NCI-H2029 (cell line): ENCODE measurements at places on chromosomes 1 and 21.

GRCh38 chr1:87052961-87053360, 138.5 kb downstream of the HS2ST1 start:
- DNase-seq = no peak

GRCh38 chr1:35564884-35565741, 7.5 kb downstream of the NCDN start:
- no peak for DNase-seq

DNA sequence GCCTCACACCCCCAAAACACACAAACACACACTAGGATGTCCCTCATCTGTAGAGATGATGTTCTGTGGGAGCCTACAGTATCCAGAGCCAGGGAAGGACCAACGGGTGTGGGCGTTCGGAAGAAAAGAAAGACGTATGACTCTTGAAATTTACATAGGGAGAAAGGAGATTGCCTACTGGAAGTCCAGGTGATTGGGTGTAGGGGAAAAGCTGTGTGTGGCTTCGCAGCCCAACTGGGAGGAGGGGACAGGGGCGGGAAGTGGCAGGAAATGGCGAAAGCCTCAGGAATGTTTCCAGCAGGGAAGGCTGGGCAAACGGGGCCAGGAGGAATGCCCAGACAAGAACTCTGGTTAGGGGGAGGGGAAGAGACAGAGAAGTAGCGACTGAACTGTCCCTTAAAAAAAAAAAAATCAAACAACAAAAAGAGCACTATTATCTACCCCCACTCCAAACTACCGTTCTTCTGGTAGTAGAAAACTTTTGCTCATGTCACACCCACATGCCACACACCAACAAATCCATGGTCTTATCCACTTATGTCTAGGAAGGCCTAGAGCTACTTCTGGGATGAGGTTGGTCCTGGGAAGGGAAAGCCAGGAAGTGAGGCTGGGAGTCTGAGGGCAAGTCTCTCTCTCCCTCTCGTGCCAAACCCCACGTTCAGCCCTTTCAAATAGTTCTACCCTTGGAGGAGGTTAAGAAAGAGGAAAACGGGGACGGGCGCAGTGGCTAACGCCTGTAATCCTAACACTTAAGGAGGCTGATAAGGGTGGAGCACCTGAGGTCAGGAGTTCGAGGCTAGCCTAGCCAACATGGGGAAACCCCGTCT, 1.8 kb upstream of the CKS1B start:
- DNase-seq = no peak

DNA sequence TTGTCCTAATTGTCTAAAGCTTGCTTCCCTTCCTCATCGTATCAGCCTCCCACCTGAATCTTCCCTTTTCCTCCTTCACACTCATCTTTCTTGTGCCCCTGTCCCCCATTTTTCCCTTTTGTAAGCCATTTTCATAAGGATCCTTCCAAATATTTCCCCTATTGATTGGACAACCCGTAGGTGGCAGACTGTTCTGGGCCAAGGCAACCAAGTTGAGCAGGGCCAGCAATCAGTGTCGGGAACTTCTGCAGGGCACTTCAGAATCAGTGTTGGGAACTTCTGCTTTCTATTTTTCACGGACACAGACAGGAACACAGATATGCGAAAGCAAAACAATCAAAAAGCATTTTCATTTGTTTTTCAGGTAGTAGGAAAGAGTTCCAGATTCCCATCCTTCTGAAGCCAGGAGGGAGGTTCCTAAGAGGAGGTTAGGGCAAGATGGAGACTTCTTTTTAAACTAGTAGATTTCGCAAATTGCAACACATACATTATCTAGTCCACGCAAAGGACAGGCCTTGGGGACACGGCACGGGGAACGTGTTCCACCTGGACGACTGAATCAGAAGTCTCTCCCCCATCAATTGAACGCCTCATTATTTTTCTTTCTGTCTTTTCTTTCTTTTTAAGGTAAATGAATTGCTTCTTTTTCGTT, 691 bp upstream of the MPZL1 start:
- DNase-seq = no peak

- no peak for DNase-seq
Measured at GRCh38 chr1:78360584-78360983, 130.2 kb upstream of the PTGFR start.

DNA sequence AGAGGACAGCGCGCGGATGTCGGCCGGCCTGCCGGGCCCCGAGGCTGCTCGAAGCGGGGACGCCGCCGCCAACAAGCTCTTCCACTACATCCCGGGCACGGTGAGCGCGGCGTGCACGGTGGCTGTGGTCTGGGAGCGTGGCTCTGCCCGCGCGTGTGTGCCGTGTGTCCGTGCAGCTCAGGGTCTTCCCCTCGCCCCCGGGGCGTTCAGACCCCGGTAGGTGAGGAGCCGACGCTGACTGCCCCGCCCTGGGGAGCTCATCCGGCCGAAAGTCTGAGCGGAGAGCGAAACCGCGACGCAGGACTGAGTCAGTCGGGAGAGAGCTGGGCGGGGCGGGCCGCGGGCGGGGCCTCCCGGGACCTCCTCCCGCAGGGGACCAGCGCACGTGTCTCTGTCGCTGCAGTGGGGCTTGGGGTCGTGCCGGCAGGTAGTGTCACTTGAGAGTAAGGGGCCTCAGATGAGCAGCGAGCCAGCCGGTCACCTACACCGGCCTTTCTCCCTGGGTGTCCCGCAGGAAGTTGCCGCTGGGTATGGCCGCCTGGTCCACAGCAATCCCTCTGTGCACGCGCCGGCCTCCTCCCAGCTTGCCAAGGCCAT, 520 bp downstream of the PLEKHN1 start:
- DNase-seq = no peak

- DNase-seq = no peak
Measured at GRCh38 chr1:30159015-30159414, 564.4 kb downstream of the MATN1 start.

DNA sequence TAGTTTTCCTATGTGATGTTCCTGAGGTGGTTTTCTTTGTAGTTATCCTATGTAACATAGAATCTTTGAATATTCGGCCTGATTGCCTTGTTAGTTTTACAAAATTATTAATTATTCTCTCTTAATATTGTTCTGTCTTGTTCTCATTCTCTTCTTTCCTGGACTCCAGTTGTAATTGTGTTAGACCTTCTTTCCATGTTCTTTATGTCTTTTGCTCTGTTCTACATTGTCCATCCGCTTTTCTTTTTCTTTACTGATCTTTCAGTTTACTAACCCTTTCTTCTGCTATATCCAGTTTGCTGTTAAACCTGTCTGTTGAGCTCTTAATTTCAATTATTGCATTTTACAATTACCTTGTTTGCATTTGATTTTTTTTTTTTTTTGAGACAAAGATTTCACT, 89.3 kb downstream of the PEX14 start:
- no peak for DNase-seq

- no peak for DNase-seq
Measured at GRCh38 chr1:232579958-232580941, 49.7 kb downstream of the SIPA1L2 start.

- no peak for DNase-seq
Measured at GRCh38 chr1:233863901-233864545, 40.5 kb upstream of the SLC35F3 start.

GRCh38 chr1:41325801-41326200, 35.4 kb upstream of the FOXO6 start:
- no peak for DNase-seq

DNA sequence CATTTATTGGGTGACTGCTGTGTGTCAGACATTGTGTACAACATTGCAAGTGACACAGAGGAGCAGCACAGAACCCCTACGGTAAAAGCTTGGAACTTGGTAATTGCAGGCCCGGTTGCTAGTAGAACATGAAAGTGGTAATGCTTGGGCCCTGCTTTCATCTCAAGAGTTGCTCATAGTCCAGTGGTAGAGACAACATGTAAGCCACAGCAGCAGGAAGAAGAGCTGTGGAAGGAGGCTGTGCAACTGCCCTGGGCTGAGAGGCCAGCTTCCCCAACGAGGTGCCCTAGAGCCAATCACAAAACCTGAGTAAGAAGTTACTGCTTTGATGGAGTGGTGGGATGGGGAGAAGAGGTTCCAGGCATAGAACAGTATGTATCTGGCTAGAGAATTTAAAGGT, 18.4 kb downstream of the CNIH4 start:
- no peak for DNase-seq

DNA sequence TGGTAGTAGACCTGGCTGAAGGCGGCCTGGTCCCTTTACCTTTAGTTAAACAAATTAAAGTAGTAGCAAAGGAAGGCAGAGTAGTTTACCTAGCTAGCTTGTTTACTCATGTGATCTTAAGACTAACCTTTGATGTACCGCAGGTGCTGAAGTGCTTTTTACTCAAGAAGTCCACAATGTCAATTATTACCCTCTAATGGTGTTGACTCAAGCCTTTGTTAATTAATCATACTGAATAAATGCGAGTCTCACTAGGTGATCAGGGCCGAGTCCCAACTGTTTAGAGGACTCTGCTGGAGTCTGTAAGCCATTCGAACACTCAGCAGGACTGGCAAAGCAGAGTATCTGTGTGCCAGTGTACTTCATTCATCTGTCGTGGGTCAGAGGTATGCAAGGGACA, 381.1 kb upstream of the NCAM2 start:
- no peak for DNase-seq

- DNase-seq = no peak
Measured at GRCh38 chr1:2187619-2188018, 7.0 kb downstream of the FAAP20 start.

DNA sequence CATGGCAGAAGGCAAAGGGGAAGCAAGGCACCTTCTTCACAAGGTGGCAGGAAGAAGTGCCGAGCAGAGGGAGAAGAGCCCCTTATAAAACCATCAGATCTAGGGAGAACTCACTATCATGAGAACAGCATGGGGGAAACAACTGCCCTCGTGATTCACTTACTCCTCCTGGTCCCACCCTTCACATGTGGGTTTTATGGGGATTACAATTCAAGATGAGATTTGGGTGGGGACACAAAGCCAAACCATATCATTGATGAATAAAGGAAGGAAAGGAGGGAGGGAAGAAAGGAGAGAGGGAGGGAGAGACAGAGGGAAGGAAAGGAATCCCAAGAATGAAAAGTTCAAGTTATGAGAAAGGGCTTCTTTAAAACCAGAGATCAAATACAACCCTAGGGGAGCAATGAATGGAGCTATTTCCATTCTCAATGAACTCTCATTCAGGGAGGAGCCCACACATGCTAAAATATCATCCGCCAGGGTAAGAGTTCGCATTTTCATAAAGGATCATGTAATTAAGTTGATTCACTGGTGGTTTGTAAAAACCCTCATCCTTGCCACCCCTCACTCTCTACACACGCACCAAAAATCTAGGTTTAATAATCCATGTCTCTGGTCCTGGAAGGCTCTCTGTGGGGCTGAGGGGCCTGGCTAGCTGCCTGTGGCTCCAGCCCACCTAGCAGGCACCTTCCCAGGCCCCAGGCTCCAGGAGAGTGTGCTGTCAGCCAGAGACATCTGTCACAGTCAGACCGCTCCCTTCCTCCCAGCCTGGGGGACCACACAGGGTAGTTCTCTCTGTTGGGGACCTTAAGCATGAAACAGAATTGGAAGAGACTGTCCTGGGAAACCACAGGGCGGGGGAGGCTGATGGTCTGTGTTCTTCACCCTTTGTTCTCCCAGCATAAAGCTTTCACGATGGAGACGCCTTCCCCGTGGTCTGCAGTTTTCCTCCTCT, 94.0 kb downstream of the CCDC185 start:
- no peak for DNase-seq

DNA sequence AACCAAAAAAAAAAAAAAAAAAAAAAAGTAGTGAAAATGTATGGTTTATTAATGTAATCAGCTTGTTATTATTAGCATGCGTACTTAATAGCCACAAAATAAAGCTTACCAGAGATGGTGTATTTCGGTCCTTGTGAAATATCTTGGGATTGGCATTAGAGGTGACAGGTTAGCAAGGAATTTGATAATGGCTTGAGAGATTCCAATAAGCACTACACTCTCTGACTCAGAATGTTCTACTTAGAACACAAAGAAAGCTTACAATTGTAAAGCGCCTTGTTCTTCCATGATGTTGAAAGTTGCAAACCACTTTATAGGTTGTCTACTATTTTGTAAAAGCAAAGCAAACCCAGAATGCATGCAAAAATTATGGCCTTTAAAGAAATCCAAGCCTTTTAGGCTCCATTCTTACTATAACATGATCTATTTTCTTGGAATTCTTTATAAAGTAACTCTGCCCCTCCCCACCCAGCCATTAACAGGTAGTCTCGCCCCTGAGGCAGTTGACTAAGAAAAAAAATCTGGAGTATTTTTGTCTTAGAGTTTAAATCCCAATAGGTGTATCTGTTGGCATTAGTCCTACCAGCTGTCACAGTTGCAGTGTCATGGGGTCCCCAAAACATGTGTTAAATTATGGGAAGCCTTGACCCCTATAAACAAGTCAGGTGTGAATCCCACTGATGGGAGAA, 129.2 kb downstream of the DHRS3 start:
- DNase-seq = no peak

DNA sequence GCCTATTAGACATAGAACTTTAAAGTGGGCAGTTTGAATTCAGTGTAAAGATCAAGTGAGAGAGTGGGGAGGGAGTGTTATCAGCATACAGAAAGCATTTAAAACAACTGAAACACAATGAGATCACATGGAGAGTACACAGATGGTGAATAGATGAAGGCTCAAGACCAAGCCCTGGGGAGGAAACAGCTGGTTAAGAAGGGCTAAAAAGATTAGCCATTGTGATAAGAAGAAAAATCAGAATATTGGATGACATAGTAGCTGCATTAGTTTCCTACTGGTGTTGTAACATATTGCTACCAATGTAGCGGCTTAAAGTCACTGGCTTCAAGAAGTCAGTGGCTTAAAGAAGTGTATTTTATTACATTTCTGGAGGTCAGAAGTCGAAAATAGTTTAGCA, 443.4 kb upstream of the RGS18 start:
- no peak for DNase-seq

GRCh38 chr1:115258302-115258866, 79.7 kb downstream of the NGF start:
- DNase-seq = no peak

- DNase-seq = no peak
Measured at GRCh38 chr1:88149686-88150085, 534.4 kb upstream of the PKN2 start.

- no peak for DNase-seq
Measured at GRCh38 chr1:175410560-175410959, 218.0 kb upstream of the KIAA0040 start.

- DNase-seq = no peak
Measured at GRCh38 chr1:220767312-220768125, 19.2 kb upstream of the MTARC1 start.

DNA sequence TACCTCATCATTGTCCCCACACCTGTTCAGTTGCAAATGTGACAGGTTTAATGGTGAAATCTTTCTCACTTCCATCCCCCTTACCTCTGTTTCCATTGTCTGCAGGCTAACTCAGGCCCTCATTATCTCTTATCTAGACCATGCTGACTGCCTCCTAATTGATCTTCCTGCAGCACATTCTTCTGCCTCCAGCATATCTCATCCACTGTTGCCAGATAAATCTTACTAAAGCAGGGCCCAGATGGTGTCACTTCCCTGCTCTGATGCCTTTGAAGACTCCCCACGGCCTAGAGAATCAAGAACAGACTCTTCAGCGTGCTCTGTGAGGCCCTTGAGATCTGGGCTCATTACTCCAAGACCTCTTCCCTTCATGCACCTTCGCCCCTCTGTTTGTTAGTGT, 230.1 kb downstream of the DUSP10 start:
- no peak for DNase-seq

- DNase-seq = no peak
Measured at GRCh38 chr1:39947260-39947659, 7.7 kb upstream of the MFSD2A start.

GRCh38 chr21:35489389-35489980, 440.4 kb upstream of the RUNX1 start:
- DNase-seq = no peak
